CD4-positive, alpha-beta T cell treated with Interleukin-15 for 1 hour (primary cell): ENCODE measurements at places on chromosomes 3 and 15.

GRCh38 chr3:181486141-181486885 lies 225.4 kb upstream of the SOX2 start:
- DNase-seq, result no peak

DNA sequence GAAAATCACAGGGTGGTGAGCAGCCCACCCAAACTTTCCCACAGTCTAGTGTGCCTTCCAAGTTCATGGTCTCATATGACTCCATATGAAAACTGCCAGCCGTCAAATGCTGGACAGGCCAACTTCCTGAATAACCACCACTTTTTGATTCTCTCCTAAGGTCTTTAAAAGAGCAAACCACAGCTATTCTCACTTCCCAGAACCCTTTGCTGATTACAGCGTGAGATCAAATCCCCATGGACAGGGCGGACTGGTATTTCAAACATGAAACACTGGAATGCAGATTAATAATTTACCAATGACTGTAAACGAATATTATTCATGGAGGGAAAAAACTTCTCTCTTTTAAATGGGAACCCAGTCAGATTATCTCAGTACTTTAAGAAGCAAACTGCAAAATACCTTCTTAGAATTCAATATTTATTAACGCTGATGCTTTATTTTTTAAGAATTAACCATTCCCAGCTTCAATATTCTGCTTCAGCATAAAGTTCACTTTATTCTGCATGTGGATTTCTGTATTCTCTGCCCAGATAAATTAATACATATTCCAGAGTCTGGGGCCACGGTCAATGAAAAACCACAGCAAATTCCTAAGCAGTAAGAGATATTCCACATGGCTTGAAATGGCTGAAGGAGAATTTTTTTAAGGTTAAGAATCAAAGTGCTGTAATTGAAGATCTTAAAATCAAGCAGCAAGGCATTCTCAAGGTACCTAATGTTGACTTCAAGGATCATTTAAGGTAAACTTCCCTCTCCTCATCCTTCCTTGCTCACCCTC lies 42.9 kb downstream of the MYO1E start:
- DNase-seq, result no peak

- no peak for DNase-seq
Measured at GRCh38 chr15:84812842-84813241, 4.3 kb upstream of the ALPK3 start.

DNA sequence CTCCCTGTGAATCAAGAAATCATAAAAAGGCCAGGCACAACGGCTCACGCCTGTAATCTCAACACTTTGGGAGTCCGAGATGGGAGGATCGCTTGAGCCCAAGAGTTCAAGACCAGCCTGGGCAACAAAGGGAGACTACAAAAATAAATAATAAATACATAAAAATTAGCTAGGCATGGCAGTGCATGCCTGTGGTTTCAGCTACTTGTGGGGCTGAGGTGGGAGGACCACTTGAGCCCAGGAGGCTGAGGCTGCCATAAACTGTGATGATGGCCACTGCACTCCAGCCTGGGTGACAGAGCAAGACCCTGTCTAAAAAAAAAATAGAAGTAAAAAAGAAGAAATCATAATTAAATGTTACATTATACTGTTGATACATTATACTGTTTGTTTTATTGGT lies 28.0 kb upstream of the DCUN1D1 start:
- DNase-seq, result no peak

- no peak for DNase-seq
Measured at GRCh38 chr3:12353796-12354525, 65.1 kb downstream of the PPARG start.

DNA sequence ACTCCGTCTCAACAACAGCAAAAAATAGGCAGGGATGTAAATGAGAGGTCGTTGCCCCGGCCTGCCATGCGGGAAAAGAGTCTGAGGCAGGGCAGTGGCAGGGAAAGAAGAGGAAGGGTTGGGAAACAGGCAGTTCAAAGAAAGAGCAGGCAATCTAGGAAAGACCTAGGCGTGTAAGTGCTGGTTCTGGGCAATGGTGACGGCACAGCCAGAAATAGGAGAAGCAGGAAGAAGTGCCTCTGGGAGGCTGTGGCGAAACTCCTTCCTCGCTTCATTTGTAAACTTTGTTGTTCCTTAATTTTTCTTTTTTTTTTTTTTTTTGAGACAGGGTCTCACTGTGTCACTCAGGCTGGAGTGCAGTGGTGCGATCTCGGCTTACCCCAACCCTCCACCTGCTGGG lies 4.3 kb downstream of the SLC51A start:
- peak; percentile 47 for DNase-seq

- DNase-seq, result no peak
Measured at GRCh38 chr15:58932710-58933280, 684 bp downstream of the SLTM start.

DNA sequence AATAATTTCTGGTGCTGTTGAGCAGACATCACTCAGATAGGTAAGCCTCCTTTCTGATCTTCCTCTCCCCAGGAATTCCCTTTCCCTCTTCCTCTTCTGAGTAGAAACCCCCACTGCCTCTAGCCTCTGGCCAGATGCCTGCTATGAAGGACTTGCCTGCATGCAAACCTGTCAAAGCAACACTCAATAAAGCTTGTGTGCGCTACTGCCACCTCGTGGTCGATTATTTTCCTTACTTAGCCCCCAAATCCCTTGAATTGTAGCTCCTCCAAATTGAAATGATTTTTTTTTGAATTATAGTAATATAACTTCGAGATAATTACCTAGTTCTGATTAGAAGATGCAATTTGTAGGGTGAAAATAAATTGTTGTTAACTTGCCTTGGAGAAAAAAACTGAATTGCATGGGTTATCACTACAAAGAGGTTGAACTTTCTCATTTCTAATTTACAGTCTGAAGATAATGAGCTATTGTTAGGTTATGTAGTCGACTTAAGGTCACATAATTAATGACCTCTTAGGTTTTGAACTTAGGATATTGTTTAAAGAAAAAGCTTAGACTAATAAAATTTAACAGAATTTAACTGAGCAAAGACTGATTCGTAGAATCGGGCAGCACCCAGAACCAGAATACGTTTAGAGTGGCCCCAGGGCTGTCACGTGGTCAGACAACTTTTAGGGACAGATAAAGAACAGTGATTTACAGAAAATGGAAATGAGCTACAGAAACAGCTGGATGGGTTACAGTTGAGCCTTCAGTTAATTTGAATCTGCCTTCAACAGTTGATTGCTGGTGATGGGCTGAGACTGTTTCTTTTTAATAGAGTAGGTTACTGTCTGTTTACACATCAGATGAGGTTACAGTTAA lies 269.3 kb downstream of the ARPP21 start:
- no peak for DNase-seq

- DNase-seq, result peak; percentile 46
Measured at GRCh38 chr15:52651868-52652267, 27.3 kb downstream of the ATOSA start.

- no peak for DNase-seq
Measured at GRCh38 chr3:128965818-128966217, 28.1 kb downstream of the CFAP92 start.

DNA sequence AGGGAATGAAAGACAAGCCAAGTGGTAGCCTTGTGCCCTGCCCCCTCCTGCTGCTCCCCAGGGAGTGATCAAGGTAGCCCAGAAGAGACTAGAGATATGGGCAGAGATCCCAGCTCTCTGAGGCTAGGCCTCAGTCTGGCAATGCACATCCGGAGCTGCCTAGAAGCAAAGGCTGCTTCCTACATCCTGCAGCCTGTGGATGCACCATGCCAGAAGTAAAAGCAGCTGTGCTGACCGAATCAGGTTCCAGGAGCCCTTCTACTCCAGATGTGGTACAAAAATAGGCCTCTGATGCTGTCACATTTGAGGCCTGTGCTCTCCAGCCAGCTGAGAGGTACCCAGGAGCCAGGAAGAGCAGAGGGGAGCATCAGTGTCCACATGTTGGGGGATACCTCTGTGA lies 16.0 kb downstream of the TRAIP start:
- no peak for DNase-seq

DNA sequence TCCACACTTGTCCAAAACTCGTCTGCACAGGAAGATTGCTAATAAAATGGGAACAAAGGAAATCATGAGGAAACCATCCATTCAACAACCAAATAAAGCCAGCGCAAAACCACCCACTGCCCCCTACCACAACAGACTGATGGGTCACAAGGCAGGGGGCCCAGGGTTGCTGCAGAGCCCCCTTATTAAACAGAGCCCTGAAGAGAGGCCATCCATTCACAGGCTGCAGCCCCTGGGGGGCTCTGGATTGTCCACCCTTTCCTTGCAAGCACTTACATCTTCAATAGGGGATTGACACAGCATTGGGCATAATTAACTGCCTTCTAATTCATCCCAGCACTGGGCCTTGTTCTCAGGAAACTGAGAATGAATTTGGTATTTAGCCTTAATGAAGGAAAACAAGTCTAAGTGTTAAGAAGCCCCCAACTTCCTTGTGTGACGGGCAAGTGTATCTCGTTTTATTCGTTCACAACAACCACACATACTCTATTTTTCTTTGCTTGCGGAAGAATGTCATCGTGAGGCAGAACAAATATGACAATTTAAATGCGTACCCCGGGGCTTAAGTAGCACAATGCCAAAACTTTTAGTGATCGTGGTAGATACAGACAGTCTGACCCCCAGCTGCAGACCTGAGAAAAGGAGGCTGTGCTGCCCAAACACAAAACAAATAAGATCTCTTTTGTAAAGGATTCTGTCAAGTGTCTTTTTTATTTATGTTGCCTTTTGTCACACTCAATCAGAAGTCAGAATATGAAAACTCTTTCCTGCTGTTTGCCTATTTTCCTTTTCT lies 144.0 kb downstream of the SEMA6D start:
- DNase-seq, result no peak

DNA sequence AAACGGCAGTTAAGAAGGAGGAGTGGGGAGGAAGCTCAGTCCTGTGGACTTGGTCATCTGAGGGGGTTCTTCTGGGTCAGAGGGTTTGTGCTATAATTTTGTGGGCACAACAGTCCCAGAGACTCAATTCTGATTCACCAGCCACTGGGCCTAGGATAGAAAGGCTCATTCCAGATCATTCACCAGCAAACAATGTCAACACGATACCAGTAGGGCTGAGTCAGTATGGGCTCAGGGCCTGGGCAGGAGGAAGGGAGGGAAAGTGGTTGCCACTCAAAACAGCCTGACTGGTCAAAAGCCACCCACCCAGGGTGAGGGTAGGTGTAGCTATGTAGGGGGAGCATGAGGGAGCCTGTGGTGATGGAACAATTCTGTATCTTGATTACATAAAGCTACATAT lies 86.9 kb upstream of the MEX3B start:
- no peak for DNase-seq

DNA sequence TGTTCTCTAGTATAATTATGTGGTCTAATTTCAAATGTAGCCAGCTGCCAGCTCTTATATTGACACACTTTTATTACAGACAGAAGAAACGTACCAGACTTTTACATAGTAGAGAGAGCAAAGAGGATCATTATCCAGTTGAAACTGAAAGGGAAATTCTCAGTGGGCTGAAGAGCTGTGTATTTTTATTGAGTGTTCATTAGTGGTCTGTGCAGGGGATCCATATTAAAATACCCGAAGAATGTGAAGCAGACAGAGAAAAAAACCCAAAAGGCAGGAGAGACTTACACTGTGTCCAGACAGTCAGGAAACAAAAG lies 41.3 kb downstream of the MYRIP start:
- DNase-seq, result no peak

- DNase-seq, result no peak
Measured at GRCh38 chr15:74680456-74680855, 15.4 kb downstream of the EDC3 start.

GRCh38 chr3:187831125-187832051 lies 86.1 kb upstream of the BCL6 start:
- no peak for DNase-seq

DNA sequence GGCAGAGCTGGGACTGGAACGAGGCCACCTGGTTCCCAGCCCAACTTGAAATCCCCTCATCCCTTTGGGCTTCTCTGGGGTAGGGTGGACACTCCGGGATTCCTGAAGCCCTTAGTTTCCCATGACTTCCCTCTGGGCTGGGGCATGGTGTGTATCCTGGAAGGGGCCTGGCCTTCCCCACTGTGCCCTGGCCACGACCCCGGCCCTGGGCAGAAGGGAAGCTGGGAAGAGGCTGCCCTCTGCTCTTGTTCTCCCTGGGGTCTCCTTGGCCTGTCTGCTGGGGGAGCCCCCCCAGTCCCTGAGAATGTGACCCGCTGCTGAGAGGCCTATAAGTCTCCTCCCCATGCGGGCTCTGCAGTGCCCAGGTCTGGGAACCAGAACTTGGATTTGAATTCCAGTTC lies 104.9 kb downstream of the LINGO1 start:
- DNase-seq, result no peak

- DNase-seq, result no peak
Measured at GRCh38 chr3:25165306-25165705, 262.8 kb upstream of the RARB start.

DNA sequence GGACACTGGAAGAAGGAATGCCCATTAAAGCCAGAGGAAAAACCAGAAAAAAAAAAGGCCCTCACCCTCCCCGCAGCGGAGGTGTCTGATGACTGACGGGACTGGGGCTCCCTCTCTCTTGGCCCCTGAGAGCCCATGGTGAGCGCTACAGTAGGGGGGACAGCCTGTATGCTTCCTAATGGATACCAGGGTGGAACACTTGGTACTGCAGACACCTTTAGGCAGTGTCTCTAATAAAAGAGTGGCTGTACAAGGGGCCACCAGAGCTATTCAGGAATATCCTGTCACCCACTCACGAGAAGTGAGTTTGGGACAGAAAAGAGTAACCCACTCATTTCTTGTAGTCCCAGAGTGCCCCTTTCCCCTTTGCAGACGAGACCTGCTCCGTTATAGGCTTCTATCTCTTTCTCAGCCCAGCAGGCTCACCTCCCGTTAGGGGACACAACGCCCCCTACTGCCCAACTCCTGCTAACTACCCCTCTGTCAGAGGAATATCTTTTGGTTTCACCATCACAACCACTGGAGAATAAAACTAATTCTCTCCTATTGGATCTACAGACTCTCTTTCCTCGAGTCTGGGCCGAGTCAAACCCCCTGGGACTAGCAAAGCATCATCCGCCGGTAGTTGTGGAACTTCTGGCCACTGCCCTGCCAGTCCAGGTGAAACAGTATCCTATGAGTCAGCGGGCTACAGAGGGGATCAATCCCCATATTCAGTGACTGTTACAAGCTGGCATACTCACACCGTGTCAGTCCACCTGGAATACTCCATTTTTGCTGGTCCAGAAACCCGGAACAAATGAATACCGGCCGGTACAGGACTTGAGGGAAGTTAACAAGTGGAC lies 40.8 kb downstream of the ZBTB11 start:
- peak; percentile 58 for DNase-seq

DNA sequence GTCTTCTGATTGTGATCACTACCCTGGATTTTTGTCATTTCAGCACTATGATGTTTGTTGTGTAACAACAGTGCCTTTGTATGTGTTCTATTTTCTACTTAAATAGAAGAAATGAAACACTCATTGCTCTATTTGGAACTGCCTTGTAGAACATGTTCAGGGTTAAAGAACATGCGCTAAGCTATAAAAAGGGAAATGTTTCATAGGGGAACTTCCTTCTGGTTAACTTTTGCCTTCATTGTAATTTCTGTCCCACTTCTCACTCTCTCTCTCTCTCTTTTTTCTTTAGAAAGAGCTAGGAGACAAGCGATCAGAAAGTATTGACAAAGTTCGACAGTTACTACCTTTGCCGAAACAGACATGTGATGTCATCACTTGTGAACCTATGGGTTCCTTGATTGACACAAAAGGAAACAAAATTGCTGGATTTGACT lies at the start of gene P2RY12:
TSS of gene P2RY12 (minus strand) at position 13 of the 434 bp plus-strand sequence. CDS start 45,908 bp downstream, outside the sequence.
- no peak for DNase-seq

GRCh38 chr15:33135355-33135781 lies 59.1 kb downstream of the FMN1 start:
- DNase-seq, result no peak
